ENCODE measurements at places on chromosomes 3 and 15. TPM values are rescaled to one million over a fixed set of nuclear protein-coding genes. Genes with fewer than 3 reads are reported as not detected.

Gene ZCWPW2
- 0.49 TPM for total RNA-seq

Gene CALML4
- 4.1 TPM for total RNA-seq

Gene HMG20A
- 62.1 TPM for total RNA-seq

Gene CCDC39
- not detected for total RNA-seq

Gene RETNLB
- total RNA-seq = not detected

Measured in glutamatergic neuron (in vitro differentiated cells).